IMR-90 (cell line): ENCODE measurements at places on chromosomes 1 and 21. TPM values are rescaled to one million over a fixed set of nuclear protein-coding genes. Genes with fewer than 3 reads are reported as not detected.

DNA sequence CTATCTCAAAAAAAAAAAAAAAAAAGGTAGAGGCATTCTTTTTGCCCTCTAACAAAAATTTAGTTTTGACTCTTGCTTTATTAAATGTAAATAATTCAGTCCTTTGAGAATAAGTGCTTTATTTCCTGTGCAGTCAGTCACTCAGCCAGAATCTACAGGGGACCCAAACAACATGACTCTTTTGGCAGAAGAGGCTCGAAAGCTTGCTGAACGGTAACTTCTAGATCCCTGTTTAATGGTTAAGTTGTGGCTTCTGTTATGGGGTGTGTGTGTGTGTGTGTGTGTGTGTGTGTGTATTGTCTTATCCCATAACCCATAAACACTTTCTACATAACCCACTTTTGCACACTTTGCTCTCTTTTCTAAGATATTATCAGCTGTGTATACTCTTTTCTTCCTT is 54.9 kb upstream of the LAMC2 start:
- DNase-seq, result no peak

DNA sequence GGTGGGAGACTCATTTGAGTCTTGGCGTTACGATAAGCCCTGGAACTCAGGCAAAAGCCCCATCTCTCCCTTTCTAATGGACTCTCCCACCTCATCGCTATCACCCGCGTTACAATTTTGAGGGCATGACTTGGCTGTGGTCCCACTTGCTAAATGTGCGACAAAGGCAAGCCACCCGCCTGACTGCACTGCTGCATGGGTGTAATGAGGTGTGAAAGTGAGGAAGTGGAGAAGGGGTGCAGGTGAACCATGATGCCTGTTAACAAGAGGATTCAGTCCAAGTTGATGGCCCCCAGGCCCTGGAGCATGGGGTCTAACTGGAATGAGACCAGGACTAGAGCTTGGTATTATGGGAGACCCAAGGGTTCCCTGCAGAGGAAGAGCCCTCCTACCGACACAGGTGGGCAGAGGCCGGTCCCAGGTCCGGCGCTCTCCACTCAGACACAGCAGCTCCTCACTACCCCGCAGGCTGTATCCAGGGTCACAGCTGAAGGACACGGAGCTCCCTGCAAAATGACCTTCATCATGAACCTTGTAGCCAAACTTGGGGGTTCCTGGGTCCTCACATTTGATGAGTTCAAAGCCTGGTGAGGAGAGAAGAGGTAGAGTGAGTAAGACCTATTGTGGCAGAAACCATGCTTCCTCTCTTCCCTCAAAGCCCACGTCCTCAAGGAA is 165.4 kb upstream of the HMGB4 start:
- no peak for DNase-seq

GRCh38 chr1:94798462-94798861 is 21.7 kb upstream of the SLC44A3 start:
- DNase-seq, result no peak

DNA sequence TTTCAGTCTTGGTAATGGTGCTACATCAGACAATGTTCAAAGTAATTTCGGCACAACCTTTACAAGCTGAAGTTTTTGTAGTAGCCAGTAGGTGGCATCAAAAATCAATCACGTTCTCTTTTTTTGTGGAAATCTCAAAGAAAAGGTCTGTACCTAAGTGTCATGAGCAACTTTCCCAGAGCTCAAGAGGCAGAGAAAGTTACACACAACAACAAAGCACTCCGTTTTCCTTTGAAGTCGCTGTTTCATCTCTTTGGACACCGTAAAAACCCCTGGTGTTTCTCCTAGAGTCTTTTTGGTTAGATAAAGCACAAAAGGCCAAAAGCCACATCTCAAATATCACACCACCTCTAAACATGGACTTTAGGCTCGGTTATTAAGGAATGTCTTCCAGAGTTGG is 131.6 kb downstream of the LHX8 start:
- peak; percentile 6 for DNase-seq

The PAPPA2 gene
- polyA plus RNA-seq, result 0.06 and 0.10 TPM in 2 replicates

DNA sequence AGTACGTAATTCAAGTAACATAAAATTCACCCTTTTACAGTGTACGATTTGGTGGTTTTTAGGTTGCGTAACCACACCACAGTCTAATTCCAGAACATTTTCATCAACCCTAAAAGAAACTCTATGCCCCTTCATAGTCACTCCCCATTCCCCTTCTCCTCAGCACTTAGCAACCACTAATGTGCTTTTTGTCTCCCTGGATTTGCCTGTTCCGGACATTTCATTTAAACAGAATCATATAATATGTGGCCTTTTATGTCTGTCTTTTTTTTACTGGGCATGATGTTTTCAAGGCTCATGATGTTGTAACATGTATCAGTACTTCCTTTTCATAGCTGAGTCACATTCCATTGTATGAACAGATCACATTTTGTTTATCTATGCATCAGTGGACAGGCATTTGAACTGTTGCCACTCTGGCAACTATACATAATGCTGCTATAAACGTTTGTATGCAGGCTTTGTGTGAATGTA is 20.8 kb downstream of the OBSCN start:
- peak; percentile 98 for DNase-seq

DNA sequence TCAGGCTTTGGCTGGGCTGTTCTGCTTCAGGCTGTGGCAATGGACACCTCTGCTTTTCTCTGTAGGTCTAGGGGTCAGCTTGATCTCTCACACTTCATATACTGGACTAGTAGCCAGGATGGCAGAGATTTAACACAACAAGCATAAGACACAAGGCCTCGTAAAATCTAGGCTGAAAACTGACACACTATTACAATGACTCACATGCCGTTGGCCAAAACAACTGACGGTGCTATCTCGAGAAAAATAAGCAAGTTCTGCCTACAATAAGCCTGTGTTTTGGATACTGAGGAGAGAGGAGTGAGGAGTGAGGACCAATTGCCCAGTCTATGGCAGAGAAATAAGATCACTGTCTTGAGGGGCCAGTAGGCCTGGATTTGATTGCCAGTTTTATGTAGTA is 840.7 kb upstream of the ADAMTS5 start:
- peak; percentile 47 for DNase-seq

DNA sequence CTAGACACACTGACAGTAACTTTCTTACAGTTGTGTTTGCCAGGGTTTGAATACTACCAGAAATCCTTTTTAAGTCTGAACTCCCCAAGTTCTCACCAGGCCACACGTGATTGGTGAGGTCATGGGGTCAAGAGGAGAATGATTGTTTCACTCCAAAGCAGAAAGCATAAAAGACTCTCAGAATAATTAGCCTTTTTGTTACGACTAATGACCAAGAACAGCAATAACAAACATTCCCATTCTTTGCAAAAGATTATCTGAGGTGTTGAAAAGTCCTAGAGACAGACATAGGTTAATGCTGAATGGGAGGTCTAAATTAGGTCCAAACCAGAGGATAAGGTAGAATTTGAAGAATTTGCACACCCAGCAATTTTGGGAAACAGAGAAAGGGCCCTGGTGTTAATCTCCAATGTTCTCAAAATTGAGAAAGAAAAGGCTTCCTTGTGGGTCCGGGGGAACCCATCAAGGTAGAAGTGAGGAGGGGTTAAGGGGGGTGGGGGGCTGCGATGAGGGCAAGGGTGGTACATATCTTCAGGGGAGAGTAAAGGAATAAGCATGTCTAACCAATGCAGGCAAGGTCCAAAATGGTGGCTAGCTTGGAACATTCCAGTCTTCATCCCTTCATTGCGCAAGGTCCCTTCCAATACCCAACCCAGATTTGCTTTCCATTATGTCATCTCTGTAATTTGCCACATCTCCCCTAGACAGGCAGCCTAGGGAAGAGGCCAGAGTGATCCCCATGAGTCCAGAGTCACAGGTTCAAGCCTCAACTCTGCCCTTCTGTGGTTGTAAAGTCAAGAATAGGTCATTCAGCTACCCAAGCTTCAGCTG is 74.6 kb upstream of the NFIA start:
- DNase-seq, result no peak

DNA sequence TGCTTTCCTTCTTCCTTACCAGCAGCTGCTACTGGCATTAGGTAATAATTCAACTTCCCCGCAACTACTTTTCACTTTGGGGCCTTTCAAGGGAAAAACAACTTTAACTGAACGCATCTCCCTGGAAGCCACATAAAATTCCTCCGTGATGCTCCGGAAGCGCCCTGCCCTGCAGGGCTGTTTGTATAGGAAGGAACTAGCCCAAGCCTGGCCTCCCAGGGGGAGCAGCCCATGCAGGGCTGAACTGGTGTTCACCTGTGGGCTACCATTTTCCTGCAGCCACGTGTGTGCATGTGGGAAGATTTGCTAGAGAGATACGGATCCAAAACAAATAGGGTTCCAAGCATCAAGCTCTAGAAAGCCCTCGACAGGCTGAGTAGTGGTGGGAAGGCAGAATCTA is 14.4 kb downstream of the CLDN14 start:
- DNase-seq, result no peak

- DNase-seq, result no peak
Measured at GRCh38 chr1:183580281-183580682, 10.0 kb downstream of the NCF2 start.

DNA sequence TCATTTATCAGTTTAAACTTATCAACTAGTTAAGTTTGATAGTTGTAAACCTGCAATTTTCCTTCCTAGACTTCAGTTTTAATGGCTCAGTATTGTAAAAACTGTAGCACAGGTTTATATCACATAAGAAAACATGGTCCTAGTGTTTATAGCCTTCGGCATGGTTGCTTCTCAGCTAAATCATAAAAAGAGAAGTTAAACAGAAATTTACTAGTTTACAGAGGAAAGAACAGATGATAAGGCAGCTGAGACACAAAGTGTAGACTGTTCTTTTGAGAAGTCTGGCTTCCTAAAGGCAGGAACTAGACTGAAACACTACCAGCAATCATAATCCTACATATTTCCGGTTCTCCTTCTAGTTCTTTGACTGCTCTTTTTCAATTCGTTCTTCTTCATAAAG is 39.8 kb downstream of the WNT2B start:
- no peak for DNase-seq

- DNase-seq, result no peak
Measured at GRCh38 chr1:246008363-246008831, 498.7 kb downstream of the SMYD3 start.

DNA sequence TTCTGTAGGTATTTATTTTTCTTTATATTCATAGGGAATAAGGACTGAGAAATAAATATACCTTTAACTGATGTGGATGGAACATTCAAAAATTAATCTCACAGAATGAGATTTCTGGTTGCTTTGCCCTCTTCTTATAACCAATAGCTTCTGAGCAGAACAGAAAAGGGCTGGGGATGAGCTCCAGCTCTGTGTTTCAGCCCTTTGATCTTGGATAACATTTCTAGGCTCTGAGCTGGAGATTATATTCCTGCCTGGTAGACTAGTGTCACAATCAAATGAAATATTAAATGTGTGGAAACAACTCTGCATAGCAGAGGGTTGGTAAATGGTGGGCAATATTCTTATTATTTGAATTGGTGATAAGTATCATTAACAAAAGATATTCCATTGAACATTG is 14.6 kb downstream of the MAP3K21 start:
- DNase-seq, result no peak

GRCh38 chr1:100050139-100050538 is 80.3 kb downstream of the SLC35A3 start:
- DNase-seq, result no peak

The BLACAT1 gene
- 0.03 and 0.05 TPM in 2 replicates for polyA plus RNA-seq

DNA sequence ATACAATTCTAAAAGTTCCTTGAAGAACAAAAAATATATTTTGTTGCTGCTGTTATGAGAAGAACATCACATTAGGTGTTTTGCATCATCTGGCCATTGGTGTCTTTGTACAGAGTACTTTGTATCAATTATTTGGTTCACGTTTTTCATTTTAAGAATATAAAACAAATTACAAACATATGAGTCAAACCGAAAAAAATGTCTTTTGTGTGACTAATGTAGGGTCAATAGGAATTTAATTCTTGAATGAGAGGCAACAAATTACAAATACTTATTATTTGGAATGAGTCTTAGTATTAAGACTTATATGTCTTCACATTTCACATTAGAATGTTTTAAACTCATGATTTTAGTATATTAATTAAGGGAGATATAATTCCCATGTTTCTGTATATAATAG is 54.8 kb downstream of the NR5A2 start:
- peak; percentile 8 for DNase-seq

GRCh38 chr1:151581451-151581850 is 30.4 kb upstream of the SNX27 start:
- no peak for DNase-seq

GRCh38 chr1:20187103-20187812 is 940 bp upstream of the PLA2G2C start:
- DNase-seq, result no peak

- peak; percentile 89 for DNase-seq
Measured at GRCh38 chr1:173269490-173270230, 62.5 kb upstream of the TNFSF4 start.

The UROD gene
- 224 and 247 TPM in 2 replicates for polyA plus RNA-seq
